ENCODE measurements at places on chromosomes 5 and 9.

- no peak for DNase-seq
These were observed 53.0 kb upstream of the RFX3 start for GRCh38 chr9:3578786-3579185.

DNA sequence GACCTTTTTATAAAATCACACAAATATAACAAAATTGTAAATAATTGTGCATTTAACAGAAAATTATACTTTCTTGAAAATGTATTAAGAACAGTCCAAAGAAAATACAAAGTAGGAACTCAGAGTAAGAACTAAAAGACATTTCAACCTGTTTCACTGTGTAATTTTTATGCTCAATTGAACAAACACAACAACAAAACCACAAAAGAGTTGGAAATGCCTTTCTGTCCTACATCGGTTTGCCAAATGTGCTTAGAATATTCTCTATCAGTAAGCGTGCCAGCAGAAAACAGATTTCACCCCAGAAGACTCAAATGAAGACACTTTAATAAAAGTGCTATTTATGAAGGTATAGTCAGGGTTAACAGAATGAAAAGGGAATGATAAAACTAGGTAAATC lies 592.1 kb downstream of the PRELID2 start:
- DNase-seq: no peak

GRCh38 chr9:8648271-8648845 lies 848.8 kb upstream of the DMAC1 start:
- DNase-seq: no peak

GRCh38 chr5:148457183-148457620 lies 73.4 kb downstream of the FBXO38 start:
- no peak for DNase-seq

DNA sequence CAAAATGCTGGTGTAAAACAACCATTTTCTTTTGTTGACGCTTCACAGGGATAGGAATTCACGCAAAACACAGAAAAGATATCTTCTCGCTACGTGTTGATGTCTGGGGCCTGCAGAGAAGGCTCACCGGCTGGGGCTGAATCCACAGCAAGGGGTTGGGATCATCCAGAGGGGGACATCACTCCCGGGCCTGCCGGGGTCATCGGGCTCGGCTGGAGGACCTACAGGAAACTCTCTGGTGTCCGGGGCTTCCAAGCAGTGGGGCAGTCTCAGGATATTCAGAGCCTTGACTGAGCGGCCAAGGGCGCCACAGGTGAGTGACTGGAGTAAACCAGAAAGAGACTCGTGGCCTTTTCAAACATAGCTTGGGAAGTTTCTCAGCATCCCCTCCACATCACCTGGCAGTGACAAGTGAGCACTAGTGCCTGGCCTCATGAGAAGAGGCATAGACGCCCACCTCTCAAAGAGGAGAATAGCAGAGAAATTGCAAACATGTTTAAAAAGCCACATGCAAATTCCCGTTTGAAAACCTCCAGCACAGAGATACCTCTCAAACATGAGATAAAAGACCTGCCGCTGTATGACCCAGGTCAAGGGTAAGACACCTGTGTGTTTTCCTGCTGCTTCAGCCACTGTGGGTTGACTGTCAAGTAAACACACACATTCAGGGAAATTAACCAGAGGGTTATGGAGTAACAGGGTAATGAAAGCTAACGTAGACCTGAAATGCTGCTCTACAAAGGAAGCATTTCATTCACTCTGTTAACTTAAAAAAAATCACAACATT lies 50.8 kb upstream of the SIMC1 start:
- DNase-seq: no peak

GRCh38 chr9:135905380-135906258 lies 1.7 kb downstream of the CAMSAP1 start:
- peak; percentile 43 for DNase-seq

GRCh38 chr5:180820788-180821321 lies 18.2 kb upstream of the MGAT1 start:
- DNase-seq: no peak

DNA sequence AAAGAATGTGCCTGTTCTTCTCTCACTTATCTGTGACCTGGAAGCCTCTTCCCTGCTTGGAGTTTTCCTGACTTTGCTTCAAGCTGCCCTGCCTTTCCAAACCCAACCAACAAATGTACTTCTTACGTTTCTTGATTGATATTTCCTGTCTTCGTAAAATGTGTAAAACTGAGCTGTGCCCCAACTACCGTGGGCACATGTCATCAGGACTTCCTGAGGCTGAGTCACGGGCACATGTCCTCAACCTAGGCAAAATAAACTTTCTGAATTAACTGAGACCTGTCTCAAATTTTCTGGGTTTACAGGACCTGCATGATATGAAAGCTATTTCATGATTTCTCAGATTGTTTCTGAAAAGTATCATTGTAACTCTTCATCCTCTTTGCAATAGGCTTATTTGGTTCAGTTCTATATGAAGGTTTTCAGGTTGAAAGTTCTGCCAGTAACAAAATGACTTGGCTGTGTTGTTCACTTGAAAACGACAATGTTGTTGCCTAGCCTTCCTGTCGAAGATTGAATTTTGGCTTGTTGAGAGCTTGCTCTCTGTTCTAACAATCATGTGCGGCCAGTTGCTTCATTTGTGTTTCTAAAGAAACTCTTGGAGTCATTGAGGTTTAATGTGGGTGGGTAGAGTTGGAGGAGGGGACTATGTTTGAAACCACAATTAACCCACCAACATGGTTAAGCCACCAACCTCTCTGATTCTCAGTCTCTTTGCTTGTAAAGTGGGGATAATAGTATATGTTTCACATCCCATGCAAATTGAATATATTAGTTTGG lies 145.6 kb downstream of the FBXL7 start:
- no peak for DNase-seq

Data from activated CD4-positive, CD25-positive, alpha-beta regulatory T cell treated with anti-CD3 and anti-CD28 coated beads, Interleukin-2, amount 50 U/mL, for 16 hours (primary cell).